ENCODE measurements at places on chromosomes 16 and 17.
A peak's percentile ranks its signal among the peaks of the same experiment; 100 is the strongest.

- DNase-seq = peak; percentile 96
Observed at GRCh38 chr17:1573932-1574696, 11.5 kb upstream of the PITPNA start.

- no peak for DNase-seq
Observed at GRCh38 chr16:30604316-30604947, 5.8 kb downstream of the ZNF689 start.

- DNase-seq = no peak
Observed at GRCh38 chr17:47621293-47622179, 28.2 kb upstream of the KPNB1 start.

- no peak for DNase-seq
Observed at GRCh38 chr17:40021451-40021971, 6.3 kb downstream of the CSF3 start.

DNA sequence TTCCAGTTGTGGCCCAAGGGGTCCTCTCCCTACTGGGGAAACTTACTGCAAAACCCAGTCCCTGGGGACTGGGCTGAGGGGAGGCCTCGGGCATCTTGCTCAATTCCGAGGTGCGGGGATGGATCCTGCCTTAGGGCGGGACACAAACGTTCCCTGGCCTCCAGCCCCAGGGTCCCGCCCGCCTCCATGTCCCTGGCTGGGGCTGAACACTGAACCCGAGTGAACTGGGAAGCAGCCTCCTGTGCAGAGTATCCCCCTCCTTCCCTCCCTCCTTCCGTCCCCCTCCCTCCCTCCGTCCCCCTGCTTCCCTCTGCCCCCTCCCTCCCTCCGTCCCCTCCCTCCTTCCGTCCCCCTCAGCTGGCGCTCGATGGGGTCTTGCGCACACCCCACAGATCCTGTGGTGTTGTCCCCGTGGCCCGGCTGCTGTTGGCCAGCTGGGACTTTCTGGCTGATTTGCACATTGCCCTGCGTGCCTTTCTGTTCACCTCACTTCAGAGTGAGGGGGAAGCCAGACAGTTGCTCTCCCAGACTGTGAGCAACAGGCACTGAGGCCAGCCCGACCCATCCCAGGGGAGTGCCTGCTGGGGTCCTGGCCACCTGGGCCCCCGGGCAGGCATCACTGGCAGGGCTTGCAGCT is 5.5 kb downstream of the TRAF7 start:
- no peak for DNase-seq

GRCh38 chr16:8660841-8661301 is 13.5 kb upstream of the ABAT start:
- DNase-seq = peak; percentile 81
